Occipital lobe (tissue), 3 donors: ENCODE measurements at places on chromosomes 12 and 14. TPM values are rescaled to one million over a fixed set of nuclear protein-coding genes. Genes with fewer than 3 reads are reported as not detected.

GLIPR1L2 gene
- 2.3 TPM for total RNA-seq

SMCO2 gene
- 0.78 TPM for total RNA-seq

GRCh38 chr12:39375206-39375808, 67.6 kb downstream of the KIF21A start:
- DNase-seq, result no peak

- no peak for DNase-seq
These were observed 51.6 kb downstream of the PLEKHG3 start for GRCh38 chr14:64755781-64756221.

- DNase-seq, result no peak
These were observed 417.3 kb downstream of the IPO8 start for GRCh38 chr12:30278401-30278800.
